Nasal cavity respiratory epithelium epithelial cell of viscerocranial mucosa (primary cell): ENCODE measurements at places on chromosomes 6 and 20. TPM values are rescaled to one million over a fixed set of nuclear protein-coding genes. Genes with fewer than 3 reads are reported as not detected.

The EYA4 gene
- total RNA-seq = 2.4 and 23.8 TPM in 2 replicates

The C6orf163 gene
- total RNA-seq = 0.68 and 3.2 TPM in 2 replicates

The RBM24 gene
- total RNA-seq = 0.93 and 1.4 TPM in 2 replicates

The MAP3K7 gene
- total RNA-seq = 27.0 and 44.1 TPM in 2 replicates

The TNF gene
- under 0.01 and 0.07 TPM in 2 replicates for total RNA-seq

The CCN6 gene
- not detected in 2 replicates for total RNA-seq
